Activated CD4-positive, CD25-positive, alpha-beta regulatory T cell (primary cell): ENCODE measurements at places on chromosomes 16 and 17.

DNA sequence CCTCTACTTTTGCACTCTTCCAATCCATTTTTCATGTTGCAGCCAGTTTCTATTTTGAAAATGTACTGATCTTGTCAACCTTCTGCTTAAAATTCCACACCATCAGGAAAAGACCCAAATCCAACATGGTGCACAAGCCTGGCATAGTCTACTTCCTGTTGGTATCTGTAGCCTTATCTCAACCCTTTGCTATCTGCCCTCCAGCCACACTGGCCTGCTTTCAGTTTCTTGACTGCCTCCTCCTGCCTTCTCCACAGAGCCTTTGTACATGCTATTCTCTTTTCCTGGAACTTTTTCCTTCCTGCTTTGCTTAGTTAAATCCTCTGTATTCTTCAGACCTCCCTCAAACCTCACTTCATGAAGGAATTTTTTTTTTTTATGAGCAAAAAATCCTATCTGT, 31.5 kb downstream of the NLRP1 start:
- no peak for DNase-seq

- DNase-seq, result no peak
These were observed 63.5 kb downstream of the NQO1 start for GRCh38 chr16:69662901-69663300.

DNA sequence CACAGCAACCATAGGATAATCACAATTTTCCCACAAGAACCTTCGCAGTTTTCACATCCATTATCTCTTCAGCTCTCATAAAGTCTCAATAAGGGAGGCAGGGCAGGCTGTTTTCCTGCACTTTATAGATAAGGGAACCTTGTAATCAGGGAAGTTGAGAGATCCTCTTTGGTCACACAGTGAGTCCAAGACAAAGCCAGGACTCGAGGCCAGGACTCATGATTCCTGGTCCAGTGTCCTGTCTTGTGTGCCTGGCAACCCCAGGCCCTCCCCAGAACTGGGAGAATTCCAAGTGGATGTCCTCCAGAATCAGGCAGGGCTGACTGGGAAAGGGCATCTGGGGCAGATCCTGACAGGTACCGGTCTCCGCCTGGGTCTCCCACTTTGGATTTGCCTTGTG, 23.1 kb upstream of the PHF12 start:
- no peak for DNase-seq

- no peak for DNase-seq
These were observed 119.7 kb upstream of the MYOCD start for GRCh38 chr17:12545877-12546513.

DNA sequence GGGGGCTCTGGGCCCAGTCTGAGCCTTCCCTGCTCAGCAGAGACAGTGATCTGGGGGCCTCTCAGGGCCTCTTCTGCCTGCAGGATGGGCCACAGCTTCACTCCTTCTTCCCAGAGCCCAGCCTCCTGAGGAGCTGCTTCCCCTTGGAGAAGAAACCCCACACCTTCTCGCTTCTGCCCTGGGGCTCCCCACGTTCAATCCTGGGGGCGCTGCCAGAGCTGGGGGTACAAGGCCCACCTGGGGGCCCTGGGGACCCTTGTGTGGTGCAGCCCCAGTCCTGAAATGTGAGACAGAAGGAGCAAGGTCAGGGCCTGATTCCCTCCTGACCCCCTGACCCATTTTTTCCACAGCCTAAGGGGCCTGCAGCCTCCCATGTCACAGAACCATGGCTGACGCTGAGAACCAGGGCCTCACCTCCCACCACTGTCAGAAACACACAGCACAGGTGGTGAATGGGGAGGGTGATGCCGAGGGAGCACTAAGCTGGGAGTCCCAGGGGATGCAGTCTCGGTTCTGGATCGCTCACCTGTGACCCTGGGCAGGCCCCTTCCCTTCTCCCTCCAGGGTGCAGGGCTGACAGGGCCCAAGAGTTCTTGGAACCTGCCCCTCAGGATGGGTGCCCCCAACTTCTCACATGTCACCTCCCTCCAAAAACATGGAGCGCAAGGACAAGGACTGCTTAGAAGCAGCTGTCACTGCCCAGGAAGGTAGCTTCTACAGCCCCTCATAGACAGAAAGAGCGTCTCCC, 21.6 kb upstream of the MPO start:
- no peak for DNase-seq

GRCh38 chr16:67449739-67450138, 18.8 kb downstream of the HSD11B2 start:
- DNase-seq, result no peak

DNA sequence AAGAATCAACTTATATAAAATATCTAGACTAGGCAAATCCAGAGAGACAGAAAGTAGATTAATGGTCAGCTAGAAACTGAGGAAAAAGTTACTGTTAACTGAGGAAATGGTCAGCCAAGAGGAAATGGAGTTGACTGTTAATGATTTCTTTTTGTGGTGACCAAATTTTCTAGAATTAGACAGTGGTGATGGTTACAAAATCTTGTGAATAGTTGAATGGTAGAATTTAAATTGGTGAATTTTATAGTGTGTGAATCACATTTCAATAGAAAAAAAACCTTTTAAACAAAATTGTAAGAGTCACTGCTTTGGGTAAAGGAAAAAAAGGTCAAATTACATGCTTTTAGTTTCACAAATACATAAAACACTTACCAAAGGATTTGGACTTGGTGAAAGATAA, 30.0 kb downstream of the APPBP2 start:
- no peak for DNase-seq

- no peak for DNase-seq
These were observed 2.7 kb upstream of the TANC2 start for GRCh38 chr17:62963296-62963695.

DNA sequence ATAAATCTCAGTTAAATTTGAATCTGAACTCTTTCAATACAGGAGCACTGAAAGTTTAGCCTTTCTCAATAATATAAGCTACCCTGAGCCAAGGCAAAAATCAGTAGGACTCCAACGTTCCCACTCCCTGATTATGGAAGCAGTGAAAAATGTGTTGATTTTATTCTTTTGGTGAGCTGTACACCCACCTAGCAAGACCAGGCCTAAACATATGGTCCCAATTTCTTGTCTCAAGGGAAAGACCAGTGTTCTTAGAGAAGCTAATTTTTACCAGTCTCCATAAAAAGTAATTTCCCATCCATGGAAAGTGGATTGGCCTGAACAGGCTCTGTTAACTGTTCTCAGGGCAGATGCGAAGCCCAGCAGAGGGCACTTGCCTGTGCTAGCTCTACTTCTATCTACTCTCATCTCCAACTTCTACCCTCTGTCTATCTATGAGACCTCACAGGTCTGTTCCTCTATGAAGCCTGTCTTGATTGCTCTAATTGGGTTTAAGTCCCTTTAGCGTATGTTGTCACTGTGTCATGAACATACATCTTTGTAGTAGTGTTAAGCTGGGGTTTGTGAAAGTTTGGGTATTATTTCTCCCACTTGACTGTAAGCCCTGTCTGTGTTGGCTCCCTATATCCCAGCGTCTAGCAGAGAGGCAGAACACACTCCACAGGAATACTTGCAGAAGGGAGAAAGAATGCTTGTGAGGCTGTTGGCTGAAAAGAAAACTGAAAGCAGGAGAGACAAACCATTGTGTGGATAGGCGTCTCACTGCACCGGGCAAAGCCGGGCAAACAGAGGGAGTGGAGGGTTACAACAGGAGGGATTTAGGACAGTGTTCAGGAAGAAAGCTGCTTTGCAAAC, 167.1 kb upstream of the MAF start:
- DNase-seq, result no peak

DNA sequence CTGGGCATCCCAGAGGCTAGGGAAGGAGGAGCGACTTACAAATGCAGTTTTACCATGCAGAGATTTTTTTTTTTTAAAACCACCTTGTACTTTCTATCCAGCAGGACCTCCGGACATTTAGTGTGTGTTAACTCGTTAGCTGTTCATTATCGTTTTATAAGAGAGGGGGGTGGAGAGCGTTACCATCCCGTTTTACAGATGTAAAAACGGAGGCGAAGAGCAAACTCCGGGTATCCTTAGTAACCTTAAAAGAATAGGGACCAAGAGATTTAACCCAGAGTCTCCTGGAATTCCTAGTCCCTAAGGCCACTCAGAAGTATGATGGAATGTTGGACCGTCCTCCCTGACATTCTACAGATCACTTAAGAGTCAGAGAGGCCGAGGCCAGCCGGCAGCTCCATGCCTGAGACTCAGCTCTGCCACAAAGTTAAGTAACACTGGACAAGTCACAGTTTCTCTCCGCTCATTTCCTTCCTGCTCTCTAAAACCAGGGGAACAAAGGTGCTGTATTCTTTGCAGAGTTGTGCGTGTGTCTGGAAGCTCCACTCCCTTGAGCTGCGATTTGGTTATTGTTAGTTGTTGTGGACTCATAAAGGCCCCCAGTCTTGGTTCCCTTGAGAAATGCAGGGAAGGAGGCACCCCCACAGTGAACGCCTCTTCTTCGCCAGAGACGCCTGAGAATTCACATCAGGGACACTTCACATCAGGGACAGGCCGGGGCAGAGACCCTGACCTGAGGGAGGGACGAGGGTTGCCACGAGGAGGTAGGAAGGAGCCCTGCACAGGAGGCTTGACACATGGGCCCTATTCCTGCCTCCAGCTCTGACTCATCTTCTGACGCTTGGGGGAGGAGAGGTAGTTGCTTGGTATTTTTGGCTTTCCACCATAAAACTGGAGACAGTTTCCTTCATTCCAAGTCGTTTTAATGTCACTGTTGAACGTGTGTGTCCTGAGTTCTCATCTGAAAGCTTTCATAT, 1.2 kb downstream of the DUSP14 start:
- DNase-seq, result no peak

- DNase-seq, result no peak
These were observed 10.2 kb downstream of the SOX8 start for GRCh38 chr16:991773-992172.

GRCh38 chr17:76458580-76459490, 5.9 kb upstream of the UBE2O start:
- no peak for DNase-seq

DNA sequence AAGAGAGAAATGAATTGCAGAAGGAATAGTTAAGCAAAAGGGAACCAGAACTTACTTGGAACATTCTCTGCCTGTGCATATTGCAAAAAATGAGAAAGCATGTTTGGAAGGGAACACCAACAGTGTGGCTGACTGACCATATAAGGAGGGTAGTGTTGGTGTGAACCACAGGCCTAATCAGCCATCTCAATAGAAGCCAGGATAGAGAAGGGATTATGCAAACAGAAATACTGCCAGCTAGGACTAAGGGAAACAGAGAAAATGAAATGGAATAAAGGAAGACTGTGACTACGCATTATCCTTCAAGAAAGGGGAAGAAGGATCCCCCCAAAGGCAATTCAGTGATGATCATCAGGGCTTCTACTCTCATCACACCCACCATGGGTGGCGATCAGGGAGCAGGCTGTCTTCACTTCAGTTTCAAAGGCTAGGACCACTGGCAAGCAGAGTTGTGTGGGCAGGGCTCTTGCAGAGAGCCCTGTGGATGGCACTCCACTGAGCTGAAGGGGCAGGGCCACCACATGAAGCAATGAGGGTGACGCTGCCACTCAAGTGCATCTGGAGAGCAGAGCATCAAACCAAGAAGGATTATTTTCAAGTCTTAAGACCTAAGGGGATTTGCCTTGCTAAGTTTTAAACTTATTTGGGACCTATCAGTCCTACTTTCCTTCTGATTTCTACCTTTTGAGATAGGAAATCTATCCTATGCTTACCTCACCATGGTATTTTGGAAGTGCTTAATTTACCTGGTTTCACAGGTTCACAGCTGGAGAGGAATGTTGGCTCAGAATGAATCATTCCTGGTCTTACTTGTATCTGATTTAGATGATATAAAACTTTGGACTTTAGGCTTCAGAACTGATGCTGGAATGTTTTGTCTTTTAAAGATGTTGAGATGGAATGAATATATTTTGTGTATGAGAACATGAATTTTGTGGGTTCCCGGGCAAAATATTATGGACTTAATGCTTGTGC, 140.5 kb downstream of the SSH2 start:
- no peak for DNase-seq

DNA sequence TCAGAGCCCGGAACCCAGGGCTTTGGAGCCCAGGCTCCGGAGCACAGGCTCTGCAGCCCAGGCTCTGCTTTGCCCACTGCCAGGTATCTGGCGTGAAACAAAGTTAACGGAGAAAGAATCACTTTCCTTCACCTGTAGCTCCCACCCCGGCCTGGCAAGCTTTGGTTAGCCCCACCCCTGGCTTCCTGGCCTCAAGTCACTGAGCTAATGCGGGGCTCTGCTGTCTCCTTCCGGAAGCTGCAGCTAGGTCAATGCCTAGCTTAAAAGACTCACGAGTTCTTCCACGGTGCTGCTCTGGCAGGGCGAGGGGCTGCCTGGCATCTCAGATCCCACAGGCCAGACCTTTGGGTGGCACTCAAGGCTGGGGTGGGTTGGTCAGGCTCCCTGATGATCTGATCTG, 21.1 kb upstream of the SPPL2C start:
- no peak for DNase-seq

DNA sequence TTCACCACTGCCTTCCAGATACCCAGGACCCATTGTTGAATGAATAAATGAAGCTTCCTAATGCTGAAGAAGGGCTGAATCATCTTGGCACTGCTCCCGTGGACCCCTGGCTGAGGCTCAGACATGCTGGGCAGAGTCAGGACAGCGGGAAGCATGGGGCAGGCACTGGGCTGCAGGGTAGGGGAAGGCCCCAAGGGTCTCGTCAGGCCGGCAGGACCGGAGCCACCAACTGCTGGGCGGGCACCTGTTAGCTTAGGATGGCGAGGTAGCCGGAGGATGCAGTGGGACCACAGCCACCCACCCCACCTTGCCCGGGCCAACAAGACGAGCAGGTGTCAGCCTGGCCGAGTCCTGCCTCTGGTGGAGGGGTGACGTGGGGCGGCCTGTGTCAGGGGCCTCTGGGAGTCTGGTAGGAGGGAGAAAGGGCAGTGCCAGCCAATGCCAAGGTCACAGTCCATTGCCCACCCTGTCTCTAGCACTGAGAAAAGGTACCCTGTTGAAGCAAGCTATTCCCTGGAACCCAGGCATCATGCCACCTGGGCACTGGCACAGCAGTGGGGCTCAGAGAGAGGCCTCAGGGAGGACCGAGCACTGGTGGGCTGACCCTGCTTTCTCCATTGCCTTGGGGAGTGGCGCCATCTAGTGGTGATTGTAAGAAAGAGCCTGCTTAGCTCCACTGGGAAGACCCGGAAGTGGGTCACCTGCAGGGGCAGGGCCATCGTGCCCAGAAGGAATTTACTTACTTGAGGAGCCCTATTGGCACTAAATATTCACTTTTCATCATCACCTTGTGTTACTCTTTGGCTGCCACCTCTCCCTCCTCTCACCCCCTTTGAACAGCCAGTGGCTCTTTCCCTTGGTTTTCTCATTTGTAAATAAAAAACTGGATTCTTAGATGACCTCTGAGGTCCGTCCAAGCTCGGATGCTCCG, 3.0 kb upstream of the DLX3 start:
- peak; percentile 67 for DNase-seq

- DNase-seq, result no peak
These were observed 5.2 kb upstream of the MYH4 start for GRCh38 chr17:10474536-10474935.
